ENCODE measurements at places on chromosomes 16 and 17. TPM values are rescaled to one million over a fixed set of nuclear protein-coding genes. Genes with fewer than 3 reads are reported as not detected.

HOXB2 gene
- 0.65 TPM for total RNA-seq

SPG7 gene
- 114 TPM for total RNA-seq

ABCC12 gene
- total RNA-seq = 0.05 TPM

G6PC1 gene
- total RNA-seq = not detected

FA2H gene
- 33.6 TPM for total RNA-seq

HOXB5 gene
- 1.5 TPM for total RNA-seq

DOC2A gene
- 2.5 TPM for total RNA-seq

IGSF6 gene
- total RNA-seq = not detected

DBNDD1 gene
- total RNA-seq = 51.4 TPM

GH1 gene
- total RNA-seq = not detected

METRN gene
- 207 TPM for total RNA-seq

KRT12 gene
- total RNA-seq = not detected

CDH5 gene
- total RNA-seq = 0.23 TPM

OR4D1 gene
- total RNA-seq = not detected

ABCC3 gene
- 130 TPM for total RNA-seq

FNDC8 gene
- total RNA-seq = 0.07 TPM

ACSM2A gene
- total RNA-seq = not detected

PIK3R6 gene
- total RNA-seq = not detected

ABI3 gene
- total RNA-seq = not detected

ZNF319 gene
- total RNA-seq = 14.9 TPM

RBBP6 gene
- 22.3 TPM for total RNA-seq

NUPR1 gene
- total RNA-seq = 16.1 TPM

PTX4 gene
- not detected for total RNA-seq

TVP23A gene
- total RNA-seq = 0.13 TPM

KNOP1 gene
- total RNA-seq = 42.2 TPM

UMOD gene
- total RNA-seq = not detected

SBK1 gene
- total RNA-seq = 0.32 TPM

RAB40B gene
- 15.7 TPM for total RNA-seq

PDXDC1 gene
- 77.5 TPM for total RNA-seq

ZNF469 gene
- total RNA-seq = 7.7 TPM

PLD6 gene
- total RNA-seq = 6.2 TPM
